ENCODE measurements at places on chromosomes 6 and 20. TPM values are rescaled to one million over a fixed set of nuclear protein-coding genes. Genes with fewer than 3 reads are reported as not detected.

Gene SAMD10
- 15.2 TPM for total RNA-seq

Gene CD2AP
- total RNA-seq = 26.3 TPM

Gene HFE
- total RNA-seq = 1.5 TPM

Gene OXT
- total RNA-seq = not detected

Gene ZNF184
- total RNA-seq = 16.2 TPM

Gene CST1
- not detected for total RNA-seq

Gene CGA
- not detected for total RNA-seq

Gene SLC32A1
- total RNA-seq = not detected

Gene CCN5
- total RNA-seq = not detected

Gene SRSF12
- 0.45 TPM for total RNA-seq

Gene PROKR2
- total RNA-seq = not detected

Gene DEFB112
- total RNA-seq = not detected

Gene CRISP2
- total RNA-seq = not detected

Gene SLC52A3
- total RNA-seq = not detected

Gene OPRL1
- total RNA-seq = 2.2 TPM

Gene CNR1
- total RNA-seq = not detected

Gene PNPLA1
- total RNA-seq = 0.61 TPM

Gene LY6G5C
- 2.7 TPM for total RNA-seq

Gene PTCHD4
- total RNA-seq = not detected

Gene RAB22A
- total RNA-seq = 19.6 TPM

Gene CHRNA4
- total RNA-seq = not detected

Gene NTSR1
- 0.45 TPM for total RNA-seq
